Lower leg skin (tissue), 4 donors: ENCODE measurements at places on chromosomes 2 and 18.

GRCh38 chr2:10909050-10909995 is 2.4 kb upstream of the KCNF1 start:
- no peak for DNase-seq

DNA sequence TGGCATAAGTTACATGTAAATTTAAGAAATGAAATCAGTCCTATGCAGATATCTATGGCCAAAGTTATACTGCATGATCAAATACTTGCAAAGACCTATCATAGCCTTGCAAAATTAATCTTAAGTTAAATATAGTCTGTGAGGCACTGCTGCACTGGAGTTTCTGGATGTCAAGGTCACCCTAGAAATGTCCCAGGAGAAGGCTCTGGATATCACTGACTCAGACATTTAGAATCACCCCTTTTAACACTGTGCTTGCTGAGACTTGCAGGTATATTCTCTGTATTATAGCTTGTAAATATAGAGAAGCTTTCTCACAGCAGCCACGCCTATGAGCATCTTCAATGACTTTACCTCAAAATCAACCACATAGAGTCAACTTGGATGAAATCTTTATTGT is 51.5 kb downstream of the ETAA1 start:
- no peak for DNase-seq

DNA sequence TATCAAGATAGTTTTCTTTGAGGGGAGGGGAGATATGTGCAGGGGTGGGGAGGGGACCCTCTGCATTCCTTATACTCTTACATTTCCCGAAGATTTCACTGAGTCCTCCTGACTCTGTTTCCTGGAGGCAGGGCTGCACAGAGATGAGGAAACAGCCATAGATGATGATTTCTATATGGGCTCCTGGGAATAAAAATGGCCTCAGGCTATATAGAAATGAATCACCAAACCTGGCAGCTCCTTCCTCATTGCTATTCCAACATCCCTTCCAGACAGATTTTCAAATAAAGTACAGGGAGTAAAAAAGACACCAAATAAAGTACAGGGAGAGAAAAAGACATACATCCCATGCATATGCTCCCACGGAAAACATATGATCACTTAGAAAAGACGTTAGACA is 474.8 kb upstream of the RAB6C start:
- no peak for DNase-seq

DNA sequence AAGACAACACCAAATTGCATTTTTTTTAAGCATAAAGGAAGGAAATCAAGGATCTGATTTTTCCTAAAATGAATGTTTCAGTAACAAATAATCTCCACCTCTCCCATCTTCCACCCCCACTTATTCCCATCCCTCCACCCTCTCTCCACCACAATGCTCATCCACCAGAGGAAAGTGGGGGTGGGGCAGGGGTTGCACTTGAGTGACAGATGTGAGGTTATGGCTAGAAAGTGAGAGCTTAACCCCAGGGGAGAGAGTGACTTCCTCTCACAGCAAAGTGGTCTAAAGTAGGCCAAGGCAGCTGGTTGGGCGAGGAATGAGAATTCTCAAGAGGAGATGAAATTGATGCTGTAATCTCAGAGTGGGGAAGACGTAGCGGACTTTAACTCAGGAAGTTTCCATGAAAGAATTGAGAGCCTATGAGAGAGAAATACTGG is 104.7 kb downstream of the HNRNPLL start:
- DNase-seq: no peak

GRCh38 chr2:173997753-173998152 is 32.6 kb upstream of the SP3 start:
- DNase-seq: no peak

GRCh38 chr2:201273330-201273983 is 13.1 kb downstream of the CASP8 start:
- no peak for DNase-seq
